NCI-H774 (cell line): ENCODE measurements at places on chromosomes 1 and 21.

DNA sequence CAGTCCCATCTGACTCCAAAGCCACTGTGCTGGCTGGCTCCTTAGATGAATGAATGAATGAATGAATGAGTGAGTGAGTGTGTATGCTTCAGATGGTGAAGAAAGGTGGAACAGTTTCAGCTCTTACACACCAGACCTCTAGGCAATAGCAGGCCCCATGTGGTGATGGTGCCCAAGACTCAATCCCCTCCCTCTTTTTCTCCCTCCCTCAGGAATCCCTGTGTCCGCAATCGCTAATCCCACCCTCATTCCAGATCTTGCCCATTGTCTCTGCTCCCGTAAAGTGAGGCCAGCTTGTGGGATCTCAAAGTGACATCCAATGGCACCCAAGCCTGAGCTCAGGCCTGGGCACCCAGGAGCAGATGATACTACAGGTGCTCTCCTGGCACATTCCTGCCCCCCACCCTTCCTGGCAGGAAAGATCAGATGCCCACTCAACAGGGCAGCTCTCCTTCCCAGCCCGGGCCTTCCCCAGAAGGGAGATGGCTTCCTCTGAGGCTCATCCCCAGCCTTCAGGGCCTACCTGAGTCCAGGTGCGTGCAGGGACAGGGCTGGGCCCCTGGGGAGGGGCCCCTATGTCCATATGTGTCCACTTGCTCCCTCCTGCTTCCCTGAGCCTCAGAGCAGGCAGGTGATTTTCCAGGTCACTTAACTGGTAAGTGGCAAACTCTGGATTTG lies 106.4 kb downstream of the HMGB4 start:
- DNase-seq = no peak

DNA sequence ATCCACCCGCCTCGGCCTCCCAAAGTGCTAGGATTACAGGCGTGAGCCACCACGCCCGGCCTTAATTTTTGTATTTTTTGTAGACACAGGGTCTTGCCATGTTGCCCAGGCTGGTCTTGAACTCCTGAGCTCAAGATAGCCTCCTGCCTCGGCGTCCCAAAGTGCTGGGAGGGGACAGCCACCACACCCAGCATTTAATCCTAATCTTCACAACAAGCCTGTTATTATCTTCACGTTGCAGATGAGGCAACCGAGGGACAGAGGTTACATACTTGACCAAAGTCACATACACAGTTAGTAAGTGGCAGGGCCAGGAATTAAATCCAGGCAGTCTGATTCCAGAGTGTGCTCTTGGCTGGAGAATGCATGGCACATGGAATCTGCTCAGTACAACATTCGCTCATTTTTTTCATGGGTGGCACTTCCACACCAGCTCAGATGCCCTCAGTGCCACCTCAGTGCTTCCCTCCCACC lies 4.8 kb upstream of the GPR37L1 start:
- no peak for DNase-seq

GRCh38 chr21:17585875-17586450 lies 26.7 kb downstream of the BTG3 start:
- DNase-seq = no peak

DNA sequence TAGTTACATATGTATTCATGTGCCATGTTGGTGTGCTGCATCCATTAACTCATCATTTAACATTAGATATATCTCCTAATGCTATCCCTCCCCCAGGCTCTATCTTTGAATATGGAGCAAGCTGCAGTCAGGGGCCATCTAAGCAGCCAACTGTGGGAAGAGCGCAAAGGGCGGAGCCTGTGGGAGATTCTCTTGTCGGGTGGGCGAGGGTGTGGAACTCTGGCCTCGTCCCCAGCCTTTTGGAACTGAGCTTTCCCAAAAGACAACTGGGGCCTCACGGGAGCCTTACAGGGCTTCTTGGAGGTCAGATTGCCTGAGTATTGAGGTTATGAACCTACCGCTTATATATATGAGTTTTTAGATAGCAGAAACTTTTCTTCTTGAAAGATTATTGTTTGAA lies 117.2 kb downstream of the HHAT start:
- no peak for DNase-seq

DNA sequence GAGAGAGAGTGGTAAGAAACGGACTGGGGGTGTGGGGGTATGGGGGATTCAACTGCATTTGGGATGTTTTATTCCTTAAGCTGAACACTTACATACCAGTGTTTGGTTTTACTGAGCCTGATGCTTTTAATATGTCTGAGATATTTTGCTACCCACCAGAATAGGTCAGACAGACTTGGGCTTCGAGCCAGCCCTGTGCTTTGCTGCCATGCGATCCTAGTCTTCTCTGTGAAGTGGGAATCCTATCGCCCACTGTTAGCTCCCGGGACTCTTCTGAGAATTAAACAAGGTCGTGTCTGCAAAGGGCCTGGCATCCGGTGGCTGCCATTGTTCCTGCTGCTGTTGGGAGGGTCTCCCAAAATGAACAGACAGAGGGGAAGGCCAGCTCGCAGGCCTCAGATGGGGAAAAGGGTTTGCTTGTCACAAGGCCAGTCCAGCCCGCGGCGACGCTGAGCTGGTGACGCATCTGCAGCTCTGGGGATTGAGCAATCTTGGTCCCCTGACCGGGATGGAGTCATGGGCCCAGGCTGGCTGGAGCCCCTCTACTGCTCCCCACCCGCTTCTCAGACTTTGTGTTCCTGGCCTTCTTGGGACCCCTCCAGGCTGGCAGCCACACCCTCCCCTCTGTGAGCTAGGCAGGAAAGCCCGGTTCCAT lies 26.9 kb upstream of the ECE1 start:
- DNase-seq = no peak

DNA sequence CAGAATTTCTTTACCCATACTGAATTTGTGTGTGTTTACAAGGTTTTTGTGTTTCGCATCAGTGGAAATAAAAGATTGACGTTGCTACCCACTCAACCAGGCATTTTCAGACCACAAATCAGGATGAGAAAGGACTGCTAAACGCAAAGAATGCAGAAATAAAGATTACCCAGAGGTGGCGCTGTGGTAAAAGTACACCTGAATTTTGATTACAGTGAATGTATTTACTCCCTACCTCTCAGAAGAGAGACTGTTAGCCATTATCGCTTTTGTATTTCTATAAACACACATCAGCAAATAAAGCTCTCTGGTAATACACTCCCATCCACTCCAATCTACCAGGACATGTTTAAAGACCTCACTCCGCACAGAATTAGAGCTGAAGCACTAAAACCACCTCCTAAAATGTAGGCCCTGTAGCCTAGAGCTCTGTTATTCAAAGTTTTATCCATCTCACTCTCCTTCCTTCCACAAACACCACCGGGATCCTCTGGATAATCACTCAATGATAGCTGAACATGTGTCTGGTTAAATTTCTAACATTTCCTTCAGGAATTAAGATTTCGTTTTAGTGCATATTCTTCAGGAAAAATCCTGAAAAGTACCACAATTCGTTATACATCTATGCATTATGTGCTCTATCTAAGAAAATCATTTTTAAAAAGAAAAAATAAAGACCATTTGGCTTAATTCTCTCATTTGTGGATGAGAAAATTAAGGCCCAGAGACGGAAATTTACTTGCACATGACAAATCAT lies 2.5 kb upstream of the LMO4 start:
- DNase-seq = peak; percentile 57

DNA sequence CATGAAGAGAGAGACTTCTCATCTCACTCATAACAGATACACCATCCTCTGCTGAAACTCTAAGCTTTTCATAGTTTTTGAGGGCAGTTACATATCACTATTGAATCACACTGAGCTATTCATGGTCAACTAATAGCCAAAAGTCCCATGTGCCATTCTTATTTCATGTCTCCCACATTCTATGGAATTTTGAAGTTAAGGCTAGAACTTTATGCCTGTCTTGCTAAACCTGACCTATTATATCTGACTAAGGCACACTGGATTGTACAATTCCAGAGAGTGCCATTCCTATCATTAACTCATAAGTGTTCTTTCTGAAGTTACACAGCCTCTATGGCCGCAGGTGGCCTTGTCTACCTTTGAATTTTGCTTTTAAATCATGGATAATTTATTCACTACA lies 254.3 kb downstream of the PTPRC start:
- DNase-seq = no peak

DNA sequence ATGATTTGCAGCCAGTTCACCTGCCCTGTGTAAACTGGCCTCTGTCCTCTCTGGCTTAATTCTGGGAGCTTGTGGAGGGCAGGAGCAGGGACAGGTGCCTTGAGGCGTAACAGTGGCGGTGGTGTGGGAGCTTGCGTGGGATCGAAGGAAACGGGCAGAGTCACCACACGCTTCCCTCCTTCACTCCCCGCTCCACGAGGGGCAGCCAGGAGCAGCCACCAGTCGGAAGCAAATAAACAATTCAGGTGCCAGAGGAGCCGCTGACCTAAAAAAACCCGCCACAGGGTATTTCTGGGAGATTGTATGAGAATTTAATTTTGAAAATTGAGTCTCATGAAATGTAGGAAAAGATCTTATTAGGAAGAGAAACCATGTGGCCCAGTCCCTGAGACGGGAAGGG lies 26.0 kb downstream of the FAAP20 start:
- DNase-seq = no peak

GRCh38 chr1:201816309-201816854 lies 12.6 kb upstream of the IPO9 start:
- DNase-seq = no peak

DNA sequence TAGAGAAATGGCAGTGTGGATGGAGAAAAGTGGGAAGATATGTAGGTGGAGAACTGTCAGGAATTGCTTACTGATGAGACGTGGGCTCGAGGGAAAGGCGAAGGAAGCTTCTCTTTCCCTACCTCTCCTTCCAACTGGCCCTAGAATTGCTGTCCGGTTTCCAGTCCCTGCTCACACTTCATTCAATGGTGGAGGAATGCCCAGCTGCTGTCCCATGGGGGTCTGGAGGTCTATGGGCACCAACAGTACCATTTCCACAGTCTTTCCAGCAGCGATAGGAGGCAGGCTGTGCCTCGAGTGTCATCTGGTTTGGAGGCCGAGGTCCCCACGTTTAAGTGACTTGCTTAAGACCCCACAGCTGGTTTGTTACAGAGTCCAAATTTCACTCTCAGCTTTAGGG lies 31.5 kb upstream of the CD1D start:
- DNase-seq = no peak

DNA sequence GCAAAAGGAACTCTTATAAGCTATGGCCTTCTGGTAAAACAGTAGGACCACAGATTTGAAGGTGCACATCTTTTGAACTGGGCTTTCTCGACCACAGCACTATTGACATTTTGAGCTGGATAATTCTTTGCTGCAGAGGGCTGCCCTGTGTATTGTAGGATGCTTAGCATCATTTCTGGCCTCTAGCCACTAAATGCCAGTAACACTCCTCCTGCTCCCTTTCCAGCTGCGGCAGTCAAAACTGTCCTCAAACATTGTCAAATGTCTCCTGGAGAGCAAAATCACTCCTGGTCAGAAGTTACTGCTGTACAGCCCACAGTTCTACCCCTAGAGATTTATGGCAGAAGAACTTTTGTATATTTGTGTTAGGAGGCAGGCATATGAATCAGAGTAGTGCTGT lies 836.7 kb downstream of the PLA2G4A start:
- no peak for DNase-seq

DNA sequence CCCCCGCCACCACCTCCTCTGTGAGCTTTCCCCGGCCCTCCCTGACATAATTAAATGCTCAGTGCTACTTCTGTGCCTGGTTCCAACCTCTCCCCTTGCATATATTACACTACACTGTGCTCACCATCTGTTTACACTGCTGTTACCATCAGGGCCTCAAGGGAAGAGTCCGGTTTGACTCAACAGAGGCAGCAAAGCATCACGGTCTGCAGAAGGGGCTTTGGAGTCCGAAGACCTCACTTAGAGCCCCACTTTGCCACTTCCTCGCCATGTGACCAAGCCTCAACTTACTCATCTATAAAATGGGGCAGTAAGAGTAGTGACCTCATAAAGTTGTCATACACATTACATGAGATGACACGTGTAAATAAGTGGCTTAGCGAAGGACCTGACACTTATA lies 27.4 kb downstream of the KCNN3 start:
- DNase-seq = no peak

DNA sequence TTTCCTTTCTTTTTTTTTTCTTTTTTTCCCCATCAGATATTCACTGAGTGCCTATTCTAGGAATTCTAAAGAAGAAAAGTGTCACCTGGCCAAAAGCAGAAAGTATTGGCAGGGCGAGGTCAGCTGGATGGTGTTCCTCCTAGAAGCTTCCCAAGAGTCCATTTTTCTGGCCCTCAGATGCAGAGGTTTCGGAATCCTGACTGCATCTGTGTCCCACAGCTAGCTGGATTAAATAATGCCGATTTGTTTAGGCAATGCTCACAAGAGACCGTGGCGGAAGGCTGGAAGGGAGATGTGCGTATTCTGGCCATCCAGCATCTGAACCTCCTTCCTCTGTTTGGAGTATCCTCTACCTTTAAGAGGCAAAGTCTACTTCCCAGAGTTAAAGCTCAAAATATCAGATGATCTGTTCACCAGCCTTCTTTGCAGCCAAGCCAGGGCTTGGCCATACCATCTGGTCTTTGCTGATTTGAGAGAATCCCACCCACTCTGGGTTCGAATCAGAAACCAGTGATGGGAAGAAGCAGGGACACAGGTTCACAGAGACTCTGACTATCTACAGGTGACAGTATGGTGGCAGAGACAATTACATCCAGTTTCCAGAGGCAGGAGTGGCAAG lies 5.4 kb upstream of the TENT5C start:
- DNase-seq = no peak

- DNase-seq = no peak
Observed at GRCh38 chr21:32826329-32827167, 55.0 kb upstream of the PAXBP1 start.

DNA sequence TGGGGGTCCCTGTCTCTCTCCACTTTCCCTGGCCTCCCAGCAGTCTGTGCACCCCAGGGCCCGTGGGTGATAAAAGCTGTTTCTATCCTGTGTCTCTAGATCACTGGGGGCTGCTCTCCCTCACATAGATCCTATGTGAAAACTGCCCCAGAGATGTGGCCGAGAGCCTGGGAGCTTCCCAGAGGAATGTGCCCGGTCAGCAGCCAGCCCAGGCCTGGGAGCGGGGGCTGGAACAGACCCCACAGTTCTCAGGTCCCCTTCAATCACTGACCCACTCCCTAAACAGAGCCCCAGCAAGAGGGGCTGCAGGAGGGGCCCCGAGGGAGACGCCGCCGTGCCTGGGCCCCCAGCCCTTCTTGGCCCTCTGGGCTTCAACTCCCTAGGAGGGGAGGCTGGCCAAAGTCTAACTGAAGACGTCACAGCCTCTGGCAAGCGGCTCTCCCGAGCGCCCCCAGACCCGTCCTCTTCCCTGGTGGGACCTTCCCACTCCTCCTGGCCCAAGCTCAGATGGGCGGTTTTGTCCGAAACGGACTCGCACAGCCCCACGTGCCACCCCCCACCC lies 403 bp downstream of the MXRA8 start:
- no peak for DNase-seq

DNA sequence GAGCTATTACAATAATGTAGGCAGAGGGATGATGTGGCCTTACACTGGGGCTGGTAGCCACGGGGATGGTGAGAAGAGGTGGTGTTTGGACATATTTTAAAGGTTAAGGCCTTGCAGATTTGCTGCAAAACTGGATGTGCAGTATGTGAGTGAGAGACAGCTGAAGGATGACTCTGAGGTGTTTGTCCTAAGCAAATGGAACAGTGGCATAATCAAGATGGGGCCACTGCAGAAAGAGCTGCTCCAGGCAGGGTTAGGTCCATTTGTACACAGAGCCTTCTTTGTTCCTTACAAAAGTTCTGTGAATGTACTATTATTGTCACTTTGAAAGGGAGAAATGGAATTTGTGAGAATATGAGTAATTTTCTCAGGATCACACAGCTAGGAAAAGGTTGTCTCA lies 220.4 kb upstream of the ZP4 start:
- DNase-seq = no peak

GRCh38 chr1:214425101-214425500 lies 126.3 kb downstream of the PTPN14 start:
- no peak for DNase-seq
